Posterior cingulate gyrus (tissue), 11 donors: ENCODE measurements at places on chromosomes 4 and X.

- no peak for DNase-seq
These were observed 37.2 kb downstream of the TBC1D9 start for GRCh38 chr4:140719022-140719421.

GRCh38 chr4:13427599-13428325, 56.4 kb downstream of the RAB28 start:
- no peak for DNase-seq

GRCh38 chrX:33324099-33324498, 112.8 kb upstream of the DMD start:
- DNase-seq = no peak

- DNase-seq = no peak
These were observed 277.1 kb upstream of the DIAPH2 start for GRCh38 chrX:96407501-96407900.

DNA sequence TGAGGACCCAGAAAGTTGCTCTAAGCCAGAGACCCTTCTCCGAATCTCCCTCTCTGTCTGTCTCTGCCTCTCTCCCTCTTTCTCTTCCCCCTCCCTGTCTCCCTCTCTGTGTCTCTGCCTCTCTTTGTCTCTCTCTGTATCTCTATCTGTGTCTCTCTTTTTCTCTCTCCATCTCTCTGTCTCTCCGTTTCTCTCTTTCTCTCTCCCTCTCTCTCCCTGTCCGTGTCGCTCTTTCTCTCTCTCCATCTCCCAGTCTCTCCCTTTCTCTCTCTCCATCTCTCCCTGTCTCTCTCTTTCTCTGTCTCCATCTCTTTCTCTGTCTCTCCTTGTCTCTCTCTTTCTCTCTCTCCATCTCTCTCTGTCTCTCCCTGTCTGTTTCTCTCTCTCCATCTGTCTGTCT, 2.6 kb upstream of the SHOX start:
- DNase-seq = no peak
